ENCODE measurements at places on chromosomes 12 and 14.

GRCh38 chr12:59859171-59859510 lies 263.3 kb downstream of the SLC16A7 start:
- no peak for ATAC-seq

GRCh38 chr14:79415726-79416125 lies 795.6 kb downstream of the DIO2 start:
- ATAC-seq, result no peak

GRCh38 chr12:111121840-111122239 lies 201.5 kb upstream of the MYL2 start:
- no peak for ATAC-seq

GRCh38 chr12:57195611-57196371 lies 20.8 kb upstream of the NXPH4 start:
- peak; percentile 15 for ATAC-seq

- ATAC-seq, result no peak
Measured at GRCh38 chr14:19743256-19743655, at the start of gene OR4Q3. Gene OR4Q3, plus strand, starts transcription at chr14:19743571.

GRCh38 chr12:5585178-5585577 lies 153.3 kb downstream of the NTF3 start:
- ATAC-seq, result no peak

DNA sequence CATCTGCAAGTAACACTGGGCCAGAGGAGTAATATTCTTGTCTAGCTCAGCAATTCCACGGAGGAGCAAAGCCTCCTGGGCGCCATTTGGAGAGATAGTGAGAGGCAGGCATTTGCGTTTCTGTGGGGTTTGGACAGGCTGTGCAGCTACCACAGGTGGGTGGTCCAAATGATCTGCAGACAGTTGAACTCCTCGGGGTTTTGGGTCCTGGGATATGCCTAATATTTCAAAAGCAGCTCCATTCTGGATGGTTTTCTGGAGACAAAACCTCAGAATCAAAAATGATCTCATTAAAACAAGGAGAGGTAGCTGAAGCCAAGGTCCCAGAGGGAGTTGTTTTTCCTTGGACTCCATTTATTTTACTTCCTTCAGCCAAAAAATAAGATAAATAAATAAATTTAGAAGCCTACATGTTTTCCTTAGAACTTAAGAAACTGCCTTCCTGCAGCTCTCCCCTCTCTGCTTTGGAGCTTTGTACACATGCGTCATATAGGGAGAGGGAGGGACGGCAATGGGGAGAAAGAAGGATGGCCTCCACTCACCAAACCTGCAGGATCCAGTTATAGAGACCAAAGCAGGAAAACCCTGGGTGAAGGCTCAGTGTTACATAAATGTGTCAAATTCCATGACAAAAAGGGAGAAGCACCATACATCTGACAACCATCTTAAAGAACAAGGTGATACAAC lies 227.3 kb upstream of the DAAM1 start:
- ATAC-seq, result no peak

DNA sequence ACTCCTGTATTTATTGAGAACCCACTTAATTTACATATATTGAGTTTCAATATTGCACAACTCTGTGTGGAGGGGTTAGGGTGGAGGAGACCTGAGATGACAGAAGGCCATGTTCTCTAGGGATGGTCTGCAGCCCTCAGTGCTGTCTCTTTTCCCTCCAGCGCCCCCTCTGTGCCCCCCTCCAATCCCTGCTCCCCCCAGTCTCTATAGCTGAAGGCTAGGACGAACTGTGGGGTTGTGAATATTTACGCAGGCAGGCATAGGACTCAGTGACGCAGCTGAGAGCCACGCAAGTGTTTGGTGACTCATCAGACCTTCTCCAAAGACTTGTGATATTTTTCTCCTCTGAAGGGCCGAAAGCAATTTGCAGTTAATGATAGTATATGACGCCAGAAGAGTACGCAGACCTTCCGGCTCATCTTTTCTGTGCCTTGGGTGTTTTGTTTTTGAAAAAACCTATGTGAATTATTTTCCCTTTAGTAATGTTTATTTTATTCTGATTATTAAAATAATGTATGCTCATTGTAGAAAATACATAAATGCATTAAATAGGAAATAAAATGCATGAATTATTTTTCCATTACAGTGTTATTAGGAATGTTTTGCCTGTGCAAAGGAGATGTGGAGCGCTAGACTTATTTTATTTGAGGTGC lies 85.3 kb downstream of the SLC25A47 start:
- ATAC-seq, result no peak

DNA sequence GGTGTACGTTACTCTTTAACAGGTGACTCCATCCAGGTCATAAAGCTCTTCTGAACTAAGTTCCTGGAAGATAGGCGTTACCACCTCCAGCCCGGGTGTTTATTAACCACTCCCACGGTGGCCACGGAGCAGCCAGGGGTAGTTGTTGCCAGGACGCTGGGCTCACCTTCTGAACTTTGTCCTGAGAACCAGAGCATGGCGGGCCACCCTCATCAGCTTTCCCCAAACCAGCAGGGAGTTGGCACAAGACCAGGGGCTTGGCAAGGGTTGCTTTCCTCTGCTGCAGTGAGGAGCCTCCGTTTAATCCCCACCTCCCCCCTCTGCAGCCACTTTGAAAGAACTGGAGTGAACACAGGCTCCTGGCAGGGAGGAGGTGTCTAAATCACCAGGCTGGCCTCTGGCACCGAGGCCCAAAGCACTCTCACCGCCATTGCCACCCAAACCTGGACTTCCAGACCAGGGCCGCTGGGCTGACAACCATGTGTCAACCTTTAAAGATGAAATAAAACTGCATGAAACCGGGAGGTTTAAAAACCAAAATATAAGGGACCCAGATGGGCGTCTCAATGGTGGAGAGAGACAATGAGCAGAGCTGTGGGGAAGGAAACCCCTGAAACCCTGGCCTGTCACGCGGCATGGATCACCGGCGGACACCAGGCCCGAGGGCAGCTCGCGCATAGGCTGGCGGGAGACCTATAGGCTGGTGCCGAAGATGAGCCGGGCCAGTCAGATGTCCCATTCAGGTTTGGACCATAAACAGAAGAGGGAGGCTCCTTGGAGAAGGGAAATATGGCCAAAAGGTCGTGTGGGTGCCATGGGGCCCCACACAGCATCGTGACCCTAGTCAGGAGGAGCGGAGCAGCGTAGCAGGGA lies 30.9 kb upstream of the TDRD9 start:
- ATAC-seq, result no peak

DNA sequence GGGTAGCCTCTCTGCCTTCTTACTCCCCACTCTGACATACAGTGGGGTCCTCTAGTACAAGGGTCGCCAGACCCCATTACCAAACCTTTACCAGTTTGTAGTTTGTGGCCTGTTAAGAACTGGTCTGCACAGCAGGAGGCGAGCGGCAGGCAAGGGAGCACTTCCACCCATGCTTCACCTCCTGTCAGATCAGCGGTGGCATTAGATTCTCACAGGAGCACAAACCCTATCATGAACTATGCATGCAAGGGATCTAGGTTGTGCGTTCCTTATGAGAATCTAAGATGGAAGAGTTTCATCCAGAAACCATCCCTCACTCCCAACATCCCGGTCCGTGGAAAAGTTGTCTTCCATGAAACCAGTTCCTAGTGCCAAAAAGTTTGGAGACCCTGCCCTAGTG lies 146.5 kb downstream of the HMGA2 start:
- ATAC-seq, result no peak

DNA sequence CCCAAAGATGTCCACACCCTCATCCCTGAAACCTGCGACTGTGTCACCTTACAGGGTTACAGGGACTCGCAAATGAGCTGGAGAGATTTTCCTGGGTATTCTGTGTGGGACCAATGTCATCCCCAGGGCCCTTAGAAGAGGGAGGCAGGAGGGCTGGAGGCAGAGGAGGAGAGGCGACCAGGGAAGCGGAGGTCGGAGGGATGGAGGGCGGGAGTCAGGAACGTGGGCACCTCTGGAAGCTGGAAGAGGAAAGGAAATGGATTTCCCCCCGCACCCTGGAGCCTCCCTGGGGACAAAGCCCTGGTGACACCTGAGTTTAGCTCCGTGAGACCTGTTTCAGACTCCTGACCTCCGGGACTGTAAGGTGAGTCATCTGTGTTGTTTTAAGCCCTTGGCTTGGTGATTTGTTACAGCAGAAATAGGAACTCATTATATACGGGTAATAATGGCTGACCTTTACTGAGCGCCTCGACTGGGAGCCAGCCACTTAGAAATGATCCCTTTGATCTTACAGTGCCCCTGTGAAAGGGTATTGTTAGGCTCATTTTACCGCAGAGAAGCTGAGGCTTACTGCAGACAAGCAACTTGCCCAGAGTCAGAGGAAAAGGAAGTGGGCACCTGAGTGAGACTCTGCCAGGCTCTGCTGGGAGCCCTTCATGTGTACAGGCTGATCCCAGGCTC lies 29.3 kb upstream of the FZD10 start:
- ATAC-seq, result no peak

- peak; percentile 38 for ATAC-seq
Measured at GRCh38 chr12:138898-139534, 72.4 kb downstream of the IQSEC3 start.

GRCh38 chr14:84236290-84236689 lies 1293.7 kb upstream of the FLRT2 start:
- no peak for ATAC-seq

DNA sequence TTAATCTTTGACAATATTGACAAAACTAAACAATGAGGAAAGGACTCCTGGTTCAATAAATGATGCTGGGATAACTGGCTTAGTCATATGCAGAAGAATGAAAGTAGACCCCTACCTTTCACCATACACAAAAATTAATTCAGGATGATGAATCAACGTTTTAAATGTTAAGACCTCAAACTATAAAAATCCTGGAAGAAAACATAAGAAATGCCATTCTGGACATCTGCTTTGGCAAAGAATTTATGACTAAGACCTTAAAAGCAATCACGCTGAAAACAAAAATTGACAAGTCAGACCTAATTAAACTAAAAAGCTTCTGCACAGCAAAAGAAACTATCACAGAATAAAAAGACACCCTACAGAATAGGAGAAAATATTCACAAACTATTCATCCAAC lies 97.4 kb downstream of the LMNTD1 start:
- ATAC-seq, result no peak

DNA sequence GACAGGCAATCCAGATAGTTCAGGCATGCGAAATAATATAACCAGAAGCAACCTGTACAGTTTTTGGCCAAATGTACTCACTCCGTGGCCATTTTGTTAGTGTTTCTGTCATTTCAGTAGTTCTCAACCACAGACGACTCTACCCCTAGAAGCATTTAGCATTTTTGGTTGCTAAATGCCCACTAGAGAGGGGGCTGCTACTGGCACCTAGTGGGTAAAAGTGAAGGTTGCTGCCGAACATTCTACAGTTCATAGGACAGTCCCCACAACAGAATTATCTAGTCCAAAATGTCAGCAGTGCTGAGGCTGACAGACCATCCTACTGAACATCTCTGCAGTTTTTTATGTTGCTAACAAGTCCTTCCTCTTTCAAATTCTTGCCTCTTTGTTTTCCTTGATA lies 107.4 kb downstream of the TSHR start:
- ATAC-seq, result peak; percentile 55

- ATAC-seq, result peak; percentile 63
Measured at GRCh38 chr12:12645485-12645884, 33.8 kb downstream of the CREBL2 start.

DNA sequence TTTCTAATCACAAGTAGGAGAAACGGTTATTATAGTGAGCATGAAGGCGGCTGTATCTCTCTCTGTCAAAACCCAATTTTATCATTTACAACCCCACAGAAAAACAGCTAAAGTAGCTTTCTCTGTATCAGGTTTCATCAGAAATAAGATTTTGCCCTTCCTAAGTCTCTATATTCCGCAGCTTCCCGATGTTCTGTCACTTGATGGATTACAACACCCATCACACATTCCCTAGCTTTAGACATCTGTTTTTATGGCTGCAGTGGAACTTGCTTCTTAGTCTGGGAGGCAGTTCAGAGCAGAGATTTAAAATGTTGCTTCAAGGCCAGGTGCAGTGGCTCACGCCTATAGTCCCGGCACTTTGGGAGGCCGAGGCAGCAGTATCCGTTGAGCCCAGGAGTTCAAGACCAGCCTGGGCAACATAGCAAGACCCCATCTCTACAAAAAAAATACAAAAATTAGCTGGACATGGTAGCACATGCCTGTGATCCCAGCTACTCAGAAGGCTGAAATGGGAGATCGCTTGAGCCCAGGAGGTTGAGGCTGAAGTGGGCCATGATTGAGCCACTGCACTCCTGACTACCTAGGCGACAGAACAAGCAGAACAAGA lies 27.6 kb upstream of the FOXN3 start:
- no peak for ATAC-seq

DNA sequence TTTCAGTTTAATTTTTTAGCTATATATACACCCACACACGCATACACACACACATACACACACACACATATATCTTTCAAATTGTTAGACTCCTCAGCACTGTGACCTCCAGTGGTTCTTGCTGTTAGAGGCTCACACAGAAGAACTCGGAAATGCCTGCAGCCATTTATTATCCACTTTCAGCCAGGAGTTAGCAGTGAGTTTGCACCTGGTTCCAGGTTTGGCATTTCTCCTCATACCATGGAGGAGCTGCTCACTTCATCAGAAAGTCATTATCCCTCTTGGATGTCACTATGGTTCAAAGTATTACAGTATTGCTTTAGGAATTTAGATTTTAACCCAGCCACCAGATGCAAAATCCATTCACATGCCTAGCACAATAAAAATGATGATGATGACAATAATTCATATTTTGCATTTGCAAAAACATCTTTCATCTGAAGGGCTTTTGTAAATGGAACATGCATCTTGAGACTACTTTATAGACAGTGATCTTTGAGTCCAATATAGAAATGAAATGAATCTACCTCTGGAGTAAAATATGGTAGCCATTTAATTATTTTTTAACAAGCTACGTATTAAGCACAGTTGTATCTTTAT lies 42.3 kb downstream of the NPAS3 start:
- no peak for ATAC-seq
